Midbrain (tissue), 1 donor: ENCODE measurements at places on chromosomes 7 and 10.
A peak's percentile ranks its signal among the peaks of the same experiment; 100 is the strongest.

GRCh38 chr7:16136896-16137295 is 284.4 kb downstream of the CRPPA start:
- DNase-seq, result no peak

DNA sequence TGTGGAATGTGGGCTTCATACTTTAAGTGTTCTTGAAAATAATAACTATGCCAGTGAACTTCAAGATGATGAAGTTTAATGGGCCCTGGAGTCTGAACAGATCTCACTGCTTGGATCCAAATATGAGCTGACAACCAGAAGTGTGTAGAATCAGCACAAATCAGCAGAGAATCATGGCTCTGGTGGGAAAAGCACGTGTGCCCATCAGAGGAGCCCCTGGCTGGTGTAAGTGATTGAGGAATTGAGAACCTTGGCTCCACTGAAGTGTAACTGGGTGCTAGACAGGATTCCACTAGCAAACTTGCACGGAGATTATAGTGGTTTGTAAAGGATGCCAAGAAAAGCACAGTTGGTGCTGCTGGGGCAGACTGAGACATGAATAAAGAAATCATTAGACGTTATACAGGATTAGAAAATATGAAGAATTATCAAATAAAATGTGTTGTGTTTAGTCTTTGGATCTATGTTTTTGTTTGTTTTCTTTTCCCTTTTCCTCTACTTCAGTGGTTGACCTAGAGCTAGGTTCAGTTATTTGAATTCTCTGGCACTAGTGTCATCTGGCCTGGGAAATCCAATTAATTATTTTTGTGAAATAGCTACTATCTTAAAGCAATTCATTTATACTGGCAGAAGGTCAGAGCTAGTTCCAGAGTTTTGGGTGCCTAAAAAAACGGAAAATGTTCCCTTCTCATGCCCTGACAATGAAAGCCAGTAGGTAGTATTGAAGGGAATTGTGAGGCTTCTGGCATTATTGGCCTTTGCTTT is 175.7 kb upstream of the MEOX2 start:
- DNase-seq, result no peak

DNA sequence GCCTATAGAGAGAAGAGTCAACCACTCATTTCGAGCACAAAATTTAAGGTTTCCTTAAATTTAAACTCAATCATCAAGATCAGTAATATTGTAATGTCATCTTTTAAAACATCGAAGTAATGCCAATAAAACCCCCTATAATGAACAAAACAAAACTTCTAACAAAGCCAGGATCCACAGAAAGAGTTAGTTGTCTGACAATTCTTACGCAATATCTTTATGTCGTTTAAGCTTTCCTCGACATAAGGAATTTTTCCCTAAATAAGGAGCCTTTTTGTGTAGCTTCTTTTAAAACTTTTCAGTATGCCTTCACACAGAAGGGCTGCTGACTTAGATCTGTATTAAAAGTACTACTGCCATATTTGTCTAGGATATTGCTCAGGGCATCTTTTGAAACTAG is 7.5 kb downstream of the EBLN1 start:
- no peak for DNase-seq

DNA sequence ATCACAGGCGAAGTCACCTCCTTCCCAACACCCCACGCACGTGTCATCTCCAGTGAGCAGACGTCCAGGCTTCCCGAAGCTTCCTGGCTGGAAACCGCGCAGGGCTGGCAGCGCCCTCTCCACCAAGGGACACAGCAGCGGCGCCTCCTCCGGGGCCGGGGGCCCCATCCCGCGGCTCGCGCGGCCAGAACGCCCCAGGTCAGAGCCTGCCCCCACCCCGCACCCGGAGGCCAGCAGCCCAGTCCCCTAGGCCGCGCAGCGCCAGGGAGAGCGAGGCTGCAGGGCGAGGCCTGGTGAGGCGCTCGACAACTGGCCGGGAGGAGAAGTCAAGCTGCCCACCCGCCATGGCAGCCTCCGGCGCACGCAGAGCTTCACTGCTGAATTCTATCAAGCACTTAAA is 247.0 kb downstream of the SEMA3D start:
- no peak for DNase-seq

GRCh38 chr7:119555788-119556187 is 717.2 kb upstream of the KCND2 start:
- DNase-seq, result no peak

DNA sequence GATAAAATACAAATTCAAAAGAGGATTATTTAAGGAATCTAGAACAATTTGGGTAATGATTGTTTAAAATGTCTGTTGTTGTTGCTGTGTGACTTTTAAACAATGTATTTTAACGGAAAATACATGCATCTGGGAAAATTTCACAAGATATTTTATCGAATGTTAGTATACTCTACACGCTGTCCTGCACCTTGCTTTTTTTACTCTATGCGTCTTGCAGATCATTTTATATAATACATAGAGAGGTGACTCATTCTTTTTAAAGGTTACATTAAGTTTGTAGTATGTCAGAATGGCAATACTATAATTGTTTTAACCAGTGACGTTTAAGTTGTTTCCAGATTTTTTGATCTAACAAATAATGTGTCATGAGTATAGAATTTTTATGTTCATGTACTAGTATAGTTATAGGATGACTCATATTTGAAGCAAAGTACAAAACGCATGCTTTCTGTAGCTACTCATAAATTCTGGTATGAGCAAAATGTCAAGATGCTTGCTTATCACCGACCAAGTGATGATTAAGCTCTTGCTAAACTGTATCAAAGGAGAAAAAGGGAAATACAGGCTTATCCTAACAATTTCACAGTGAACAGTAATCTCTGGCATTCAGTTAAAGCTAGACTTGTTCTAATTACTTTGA is 4.9 kb downstream of the DKK1 start:
- DNase-seq, result no peak

GRCh38 chr7:107253599-107253998 is 84.8 kb downstream of the HBP1 start:
- DNase-seq, result no peak

DNA sequence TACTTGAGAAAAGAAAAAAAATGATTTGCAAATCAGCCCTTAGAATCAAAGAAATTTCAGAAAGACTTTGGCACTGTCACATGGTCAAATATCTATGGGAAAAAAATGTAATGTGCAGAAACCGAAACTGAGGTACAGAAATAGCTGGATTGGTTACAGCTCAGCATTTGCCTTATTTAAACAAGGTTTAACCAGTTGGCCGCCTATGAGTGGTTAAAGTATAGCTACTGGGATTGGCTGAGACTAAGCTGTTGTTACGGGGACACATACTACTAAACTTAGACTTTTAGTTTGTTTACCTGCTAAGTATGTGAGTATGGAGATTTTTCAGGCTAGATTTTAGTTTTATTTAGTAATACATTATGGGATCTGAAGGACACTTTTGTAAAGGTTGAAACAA is 38.6 kb downstream of the SFTPD start:
- no peak for DNase-seq

DNA sequence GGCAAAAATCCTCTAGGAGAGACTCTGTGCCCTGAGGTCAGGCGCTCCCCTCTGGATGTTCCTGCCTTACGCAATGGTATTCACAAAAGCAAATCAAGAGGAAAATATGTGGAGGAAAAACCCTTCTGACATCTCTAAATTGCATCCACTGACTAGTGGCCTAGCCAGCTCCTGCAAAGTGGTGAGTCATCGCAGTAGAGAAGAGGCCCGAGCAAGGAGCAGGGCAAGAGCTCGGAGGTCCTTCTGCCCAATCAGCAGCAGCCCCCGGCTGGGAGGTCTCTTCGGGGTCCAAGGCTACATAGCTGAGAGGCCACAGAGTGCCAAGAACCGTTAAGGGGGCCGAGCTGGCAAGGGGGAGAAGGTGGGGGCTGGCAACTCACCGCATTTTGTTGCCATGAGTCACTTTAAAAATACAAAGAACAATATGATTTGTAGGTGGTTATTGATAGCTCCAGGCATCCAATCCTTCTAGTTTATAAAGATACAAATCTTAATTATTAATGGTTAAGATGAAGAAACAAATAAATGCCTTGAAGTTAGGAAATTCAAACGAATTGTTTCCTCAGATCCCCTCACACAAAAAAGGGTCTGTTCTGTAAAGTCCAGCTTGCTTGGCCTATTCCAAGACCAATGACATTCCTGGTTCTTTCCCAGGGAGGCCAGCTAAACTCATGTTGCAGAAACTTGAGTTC is 161.6 kb downstream of the PKD1L1 start:
- no peak for DNase-seq

- DNase-seq, result no peak
These were observed 41.3 kb upstream of the CALN1 start for GRCh38 chr7:72453471-72453870.

GRCh38 chr7:1749864-1750466 is 79.9 kb downstream of the ELFN1 start:
- DNase-seq, result no peak

- DNase-seq, result no peak
These were observed 728.3 kb upstream of the PHF14 start for GRCh38 chr7:10245406-10245805.

DNA sequence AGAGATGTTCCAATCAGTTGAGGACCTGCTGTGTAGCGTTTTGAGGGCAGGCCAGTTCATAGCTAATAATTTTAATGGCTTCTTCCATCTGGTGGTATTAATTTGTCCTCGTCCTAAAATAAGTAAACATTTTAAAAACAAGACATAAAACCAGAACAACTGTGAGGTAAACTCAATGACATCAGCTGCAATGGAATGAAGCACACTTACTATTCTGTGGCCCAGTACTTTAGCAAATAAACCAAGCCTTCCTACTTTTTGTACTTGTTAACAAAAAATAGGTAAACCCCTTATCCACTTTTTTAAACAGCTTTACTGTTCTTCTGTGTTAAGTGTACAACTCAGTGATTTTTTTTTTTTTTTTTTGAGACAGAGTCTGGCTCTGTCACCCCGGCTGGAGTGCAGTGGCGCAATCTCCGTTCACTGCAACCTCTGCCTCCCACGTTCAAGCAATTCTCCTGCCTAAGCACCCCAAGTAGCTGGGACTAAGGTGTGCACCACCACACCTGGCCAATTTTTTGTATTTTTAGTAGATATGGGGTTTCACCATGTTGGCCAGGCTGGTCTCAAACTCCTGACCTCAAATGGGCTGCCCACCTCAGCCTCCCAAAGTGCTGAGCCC is 28.9 kb upstream of the FZD1 start:
- DNase-seq, result no peak

DNA sequence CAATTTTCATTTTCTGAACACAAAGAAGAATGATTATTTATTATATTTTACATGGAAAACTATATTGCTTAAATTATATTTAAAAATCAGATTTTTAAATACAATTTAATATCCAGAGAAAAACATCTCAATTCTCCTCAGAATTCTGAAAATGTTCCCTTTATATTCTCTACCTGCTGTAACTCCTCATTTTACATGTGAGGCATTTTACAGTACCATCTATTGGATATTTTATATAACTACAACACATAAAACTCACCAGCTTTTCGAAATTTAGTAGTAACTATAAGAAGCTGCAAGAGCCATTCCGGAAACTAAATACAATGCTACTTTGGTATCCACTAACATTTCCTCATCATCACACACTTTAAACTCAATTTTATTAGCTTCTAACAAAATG is 264.6 kb downstream of the DGKB start:
- no peak for DNase-seq

GRCh38 chr10:70680899-70681730 is 8.8 kb downstream of the ADAMTS14 start:
- DNase-seq, result no peak

- DNase-seq, result no peak
These were observed 45.3 kb downstream of the PDLIM1 start for GRCh38 chr10:95245425-95246055.

DNA sequence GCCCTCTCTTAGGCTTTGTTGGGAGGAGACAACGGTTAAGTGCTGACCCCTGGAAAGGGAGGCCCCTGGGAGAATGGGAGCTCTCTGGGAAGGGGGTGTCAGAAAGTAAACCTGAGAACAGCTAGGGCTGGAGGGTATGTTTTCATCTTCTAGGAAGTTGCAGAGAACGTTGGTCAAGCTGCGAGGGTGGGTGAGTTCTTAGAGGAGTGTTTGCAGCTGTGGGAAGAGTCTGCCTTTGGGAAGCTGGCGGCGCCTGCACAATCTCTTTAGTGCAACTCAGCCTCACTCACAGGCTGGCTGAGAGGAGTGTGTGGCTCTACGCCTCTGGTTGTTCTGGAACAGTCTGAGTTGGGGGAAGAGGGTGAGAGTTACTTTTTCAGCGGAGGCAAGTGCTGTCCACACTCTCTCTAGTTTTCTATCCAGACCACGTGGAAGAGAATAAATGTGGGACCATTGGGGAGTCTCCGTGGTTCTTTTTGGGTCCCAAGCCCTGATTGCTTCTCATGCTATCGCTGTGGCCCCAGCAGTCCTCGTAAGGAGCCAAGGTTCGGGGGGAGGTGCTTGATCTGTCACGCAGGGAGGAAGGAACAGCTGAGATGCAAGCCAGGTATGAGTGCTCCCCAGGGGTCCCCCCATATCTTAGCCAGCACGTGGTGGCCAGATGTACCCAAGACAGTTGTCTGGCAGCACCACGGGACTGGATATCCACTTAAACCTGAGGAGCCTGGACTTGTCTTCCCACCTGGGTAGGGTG is 237.2 kb downstream of the BUB3 start:
- no peak for DNase-seq

DNA sequence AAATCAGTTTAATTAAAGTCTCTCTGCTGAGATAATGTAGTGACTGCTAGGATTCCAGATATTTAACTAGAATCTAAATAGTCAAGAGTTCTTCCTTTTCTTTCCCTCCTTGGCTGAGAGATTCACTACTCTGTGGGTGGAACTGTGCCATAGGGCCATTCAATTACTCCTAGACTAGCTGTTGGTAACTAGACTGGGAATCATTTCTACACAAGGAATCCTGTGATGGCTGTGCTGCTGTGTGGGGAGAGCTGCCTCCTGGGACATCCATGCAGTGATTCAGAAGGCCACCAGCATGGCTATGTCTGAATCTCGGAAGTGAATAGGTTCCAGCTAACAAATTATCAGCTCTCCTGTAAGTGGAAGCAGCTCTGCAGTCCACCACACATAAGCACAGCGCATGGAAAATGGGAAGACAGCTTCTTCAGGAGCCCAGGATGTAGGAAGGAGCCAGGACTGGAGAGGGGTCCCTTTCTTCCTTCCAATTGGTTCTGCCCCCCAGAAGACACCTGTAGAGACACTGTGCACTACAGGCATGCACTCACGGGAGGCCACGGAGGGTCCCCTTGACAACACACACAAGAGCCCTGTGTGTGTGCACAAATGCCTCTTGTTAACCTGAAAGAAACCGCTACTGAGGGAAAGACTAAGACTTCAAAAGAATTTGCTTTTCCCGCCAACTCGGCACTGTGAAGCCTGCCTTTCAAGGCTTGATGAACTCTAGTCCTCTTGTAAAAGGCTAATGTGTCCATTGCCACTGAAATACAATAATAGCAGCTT is 66.5 kb downstream of the SCRN1 start:
- DNase-seq, result peak; percentile 19

- DNase-seq, result no peak
These were observed 8.9 kb downstream of the SLC16A9 start for GRCh38 chr10:59700709-59701108.
